Inflammatory macrophage treated with lipopolysaccharide for 1 hour (primary cell): ENCODE measurements at places on chromosomes 2 and 18.

DNA sequence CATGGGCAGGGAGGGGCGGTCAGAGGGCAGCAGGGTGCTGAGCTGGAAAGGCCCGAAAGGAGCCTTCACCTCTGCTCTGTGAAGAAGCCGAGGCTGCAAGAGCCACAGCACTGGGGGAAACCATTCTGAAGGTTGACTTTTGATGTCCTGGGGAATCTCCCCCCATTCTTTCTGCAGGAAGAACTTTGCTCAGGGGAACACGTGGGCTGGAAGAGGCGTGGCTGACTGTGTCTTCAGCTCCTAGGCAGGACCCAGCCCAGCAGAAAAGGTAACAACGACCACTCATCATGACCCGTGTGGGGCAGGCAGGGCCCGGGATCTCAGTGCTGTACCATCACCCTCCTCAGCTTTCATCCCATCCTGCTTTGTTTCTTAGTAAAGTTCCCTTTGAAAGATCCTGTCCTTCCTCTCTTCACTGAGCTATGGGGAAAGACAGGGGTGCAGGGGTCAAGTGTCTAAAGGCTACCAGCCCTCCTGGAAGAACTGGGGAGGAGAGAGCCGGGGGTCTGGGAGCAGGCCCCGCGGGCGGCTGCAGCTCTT lies 312.7 kb downstream of the CELF4 start:
- DNase-seq: no peak

GRCh38 chr2:186862869-186863709 lies 14.1 kb upstream of the ZSWIM2 start:
- peak; percentile 68 for DNase-seq

- no peak for DNase-seq
These were observed 461.1 kb downstream of the LPIN1 start for GRCh38 chr2:12207491-12207890.

DNA sequence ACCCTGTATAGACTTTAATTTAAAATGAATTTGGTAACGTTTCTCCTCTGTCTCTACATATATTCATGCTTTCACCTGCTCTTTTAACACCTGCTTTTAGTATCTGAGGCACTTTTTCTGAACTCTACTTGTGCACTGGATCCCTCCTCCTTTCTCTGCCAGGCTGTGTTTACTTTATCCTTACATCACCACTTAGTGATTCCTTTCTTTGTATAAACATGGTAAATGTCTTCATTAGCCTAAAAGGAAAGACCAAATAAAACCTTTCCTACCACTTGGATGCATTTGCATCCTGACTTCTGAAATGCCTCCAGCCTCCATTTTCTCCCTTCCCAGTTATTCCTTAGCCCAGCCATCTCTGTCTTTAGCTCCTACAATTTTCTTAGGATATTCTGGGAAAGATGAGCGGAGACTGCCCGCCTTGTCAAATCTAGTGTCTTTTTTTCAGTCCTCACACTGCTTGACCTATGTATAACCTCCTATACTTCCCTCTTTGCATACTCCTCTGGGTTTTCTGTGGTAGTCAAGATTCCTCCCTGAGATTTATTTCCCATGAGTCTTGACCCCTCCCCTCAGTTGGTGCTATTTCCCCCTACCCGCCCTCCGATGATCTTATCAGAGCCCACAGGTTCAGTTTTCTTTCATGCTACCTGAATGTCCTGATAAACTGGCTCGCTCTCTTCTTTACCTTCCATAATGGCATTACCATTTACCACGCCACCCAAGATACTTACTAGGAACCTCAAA lies 44.8 kb downstream of the REL start:
- peak; percentile 51 for DNase-seq

DNA sequence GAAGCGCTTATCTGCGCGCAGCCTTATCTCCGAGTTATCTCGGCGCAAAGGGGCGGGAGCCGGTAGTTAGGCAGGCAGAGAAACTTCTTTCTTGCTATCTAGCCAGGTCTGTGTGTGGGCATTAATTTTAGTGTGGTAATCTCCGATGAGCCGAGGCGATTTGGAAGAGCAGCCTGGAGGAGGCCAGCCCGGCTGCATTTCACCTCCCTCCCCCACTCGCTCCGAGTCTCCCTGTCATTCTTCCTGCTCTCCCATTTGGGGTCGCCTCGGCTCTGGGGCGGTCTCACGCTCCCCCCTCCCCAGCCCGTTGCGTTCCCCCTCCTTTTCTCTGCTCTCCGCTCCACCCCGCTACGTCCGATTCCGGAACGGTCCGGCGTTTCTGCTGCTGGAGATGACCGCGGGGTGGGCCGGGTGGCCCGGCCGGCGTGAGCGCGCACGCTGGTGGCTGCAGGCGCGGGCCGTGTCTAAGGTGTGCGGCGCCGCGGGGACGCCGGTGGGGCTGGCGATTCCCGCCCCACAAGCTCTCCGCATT lies 566 bp downstream of the GATA6 start:
- DNase-seq: no peak

- DNase-seq: no peak
These were observed 151.1 kb downstream of the MBP start for GRCh38 chr18:76981396-76981968.

DNA sequence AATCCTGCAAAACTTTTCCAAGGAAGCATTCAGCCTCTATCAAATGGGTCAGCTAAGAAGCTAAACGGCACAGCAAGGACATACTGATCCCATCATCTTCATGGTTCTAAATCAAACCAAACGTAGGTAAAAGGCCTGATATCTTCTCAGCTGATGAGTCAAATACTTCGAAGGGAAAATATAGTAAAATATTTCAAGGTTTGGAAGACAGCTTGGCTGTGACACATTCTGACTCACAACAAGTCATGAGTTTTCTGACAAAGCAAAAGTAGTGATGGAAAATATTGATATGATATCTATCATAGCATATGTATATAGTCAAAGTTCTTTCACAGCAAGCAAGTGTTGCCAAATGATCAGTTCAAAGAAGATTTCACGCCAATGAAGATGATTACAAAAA lies 31.5 kb downstream of the DOCK10 start:
- DNase-seq: peak; percentile 63

- no peak for DNase-seq
These were observed 10.3 kb downstream of the PSME4 start for GRCh38 chr2:53960476-53960875.

GRCh38 chr2:105258835-105259350 lies 17.4 kb downstream of the GPR45 start:
- no peak for DNase-seq

GRCh38 chr18:47585136-47585535 lies 333.7 kb upstream of the SKOR2 start:
- DNase-seq: no peak

DNA sequence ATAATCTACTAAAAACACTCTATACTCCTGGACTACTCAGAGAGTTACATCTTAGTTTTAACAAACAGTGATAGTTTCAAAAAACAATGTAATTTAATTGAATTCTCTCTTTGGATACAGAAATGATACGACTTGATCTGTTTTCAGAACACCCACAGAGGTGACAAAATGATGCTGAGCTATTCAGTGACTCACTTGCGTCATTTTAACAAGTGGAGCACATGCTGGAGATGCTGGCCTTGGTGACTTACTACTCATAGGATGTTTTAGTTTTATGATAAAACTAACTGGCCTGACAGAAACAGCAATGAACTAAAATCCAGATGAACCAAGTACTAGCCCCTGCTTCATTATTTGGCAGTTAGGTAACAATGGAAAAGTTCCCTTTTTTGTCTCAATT lies 101.3 kb upstream of the ITGB6 start:
- no peak for DNase-seq

- no peak for DNase-seq
These were observed 38.5 kb downstream of the ASXL3 start for GRCh38 chr18:33616556-33616955.

DNA sequence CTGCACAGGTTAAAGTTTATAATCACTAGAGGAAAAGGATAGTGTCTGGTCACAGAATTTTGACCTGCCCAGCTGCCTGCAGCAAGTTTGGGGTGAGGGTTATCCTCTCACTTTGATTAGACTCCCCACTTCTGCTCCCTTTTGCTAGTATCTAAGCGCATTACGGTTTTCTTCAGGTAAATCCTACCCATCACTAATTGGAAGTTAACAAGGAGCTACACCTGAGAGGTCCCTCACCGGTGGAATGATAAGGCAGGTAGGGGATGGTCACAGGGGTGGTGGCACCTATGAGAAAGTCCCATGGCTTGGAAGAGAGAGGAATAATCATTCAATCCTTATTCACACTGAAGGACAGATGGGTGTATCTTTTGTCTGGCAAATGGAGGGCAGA lies 7.6 kb downstream of the BCL2 start:
- no peak for DNase-seq

DNA sequence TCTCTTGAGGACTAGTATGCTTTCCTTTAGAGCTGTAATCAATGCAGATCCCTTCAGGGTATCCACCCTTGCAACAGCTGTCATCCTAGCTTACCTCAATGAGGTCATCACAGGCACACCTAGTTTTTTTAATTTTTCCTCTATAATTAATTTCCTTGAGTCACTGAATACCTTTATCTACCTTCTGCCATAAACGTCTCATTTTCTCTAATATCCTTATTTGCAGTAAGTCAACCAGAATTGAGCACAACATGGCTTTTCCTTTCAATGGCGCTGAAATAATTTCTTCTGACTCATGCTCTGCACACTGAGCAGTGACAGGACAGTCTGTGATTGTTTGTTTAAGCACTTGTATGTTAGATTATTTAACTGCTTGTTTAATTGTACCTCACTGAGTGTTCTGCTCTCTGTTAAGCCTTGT lies 49.4 kb downstream of the ETAA1 start:
- DNase-seq: no peak

DNA sequence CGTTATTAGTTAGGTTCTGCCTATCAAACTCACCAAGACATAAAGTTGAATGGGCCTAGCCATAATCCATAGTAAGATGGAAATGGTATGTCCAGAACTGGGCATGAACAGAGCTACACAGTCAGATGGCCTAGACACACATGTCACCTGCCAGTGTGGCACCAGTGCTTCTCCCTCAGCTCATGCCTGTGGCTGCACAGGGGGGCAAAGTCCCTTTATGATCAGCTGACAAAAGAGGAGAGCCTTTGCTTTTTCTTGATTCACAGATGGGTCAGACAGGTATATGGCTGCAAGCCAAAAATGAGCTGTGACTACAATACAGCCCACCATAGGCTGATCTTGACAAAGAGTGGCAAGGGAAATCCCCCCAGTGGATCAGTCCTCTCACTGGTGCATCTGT lies 28.3 kb upstream of the STARD7 start:
- DNase-seq: no peak

GRCh38 chr2:241279828-241280227 lies 35.6 kb downstream of the HDLBP start:
- no peak for DNase-seq

- DNase-seq: no peak
These were observed 179.1 kb downstream of the ERBB4 start for GRCh38 chr2:212359425-212360067.

DNA sequence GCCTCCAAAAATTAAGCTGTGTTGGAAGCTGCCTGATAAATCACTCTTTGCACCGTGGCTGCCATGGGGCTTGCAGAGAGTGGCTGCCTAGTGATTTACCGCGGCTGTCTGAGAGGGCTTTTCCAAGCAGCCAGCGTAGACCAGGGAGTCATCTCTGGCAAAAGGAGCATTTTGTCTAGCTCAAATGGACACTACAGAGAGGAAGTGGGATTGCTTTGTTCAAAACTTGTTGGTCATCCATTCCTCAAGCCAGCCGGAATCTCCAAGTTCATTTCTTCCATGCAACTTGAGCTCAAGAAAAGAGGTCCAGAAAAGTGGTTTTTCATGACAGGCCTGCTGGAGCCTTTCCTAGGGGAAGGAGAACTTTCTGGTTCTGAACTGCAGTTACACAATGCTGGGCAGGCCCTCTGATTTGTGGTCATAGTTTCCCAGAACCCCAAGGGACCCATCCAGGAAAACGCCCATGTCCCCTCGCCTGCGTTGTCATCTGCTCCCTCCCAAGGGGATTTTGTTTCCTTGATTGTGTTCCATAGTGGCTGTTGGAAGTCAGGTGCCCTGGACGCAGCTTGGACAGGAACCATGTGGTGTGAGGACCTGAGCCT lies 108.1 kb downstream of the TRIB2 start:
- no peak for DNase-seq

GRCh38 chr2:190911813-190912212 lies 31.2 kb downstream of the GLS start:
- DNase-seq: no peak

- no peak for DNase-seq
These were observed 87.9 kb downstream of the ZNF804A start for GRCh38 chr2:184685999-184686841.

DNA sequence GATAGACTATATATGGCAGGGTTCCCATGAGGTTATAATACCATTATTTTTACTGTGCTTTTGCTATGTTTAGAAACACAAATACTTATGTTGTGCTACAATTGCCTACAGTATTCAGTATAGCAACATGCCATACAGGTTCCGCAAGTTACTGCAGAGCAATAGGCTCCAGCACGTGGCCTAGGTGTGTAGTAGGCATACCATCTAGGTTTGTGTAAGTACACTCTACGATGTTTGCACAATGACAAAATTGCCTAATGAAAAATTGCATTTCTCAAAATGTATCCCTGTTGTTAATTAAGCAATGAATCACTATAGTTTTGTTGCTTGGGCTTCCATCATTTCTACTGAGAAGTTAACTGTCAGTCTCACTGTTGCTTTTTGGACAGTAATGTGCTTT lies 9.8 kb downstream of the CD302 start:
- peak; percentile 51 for DNase-seq

DNA sequence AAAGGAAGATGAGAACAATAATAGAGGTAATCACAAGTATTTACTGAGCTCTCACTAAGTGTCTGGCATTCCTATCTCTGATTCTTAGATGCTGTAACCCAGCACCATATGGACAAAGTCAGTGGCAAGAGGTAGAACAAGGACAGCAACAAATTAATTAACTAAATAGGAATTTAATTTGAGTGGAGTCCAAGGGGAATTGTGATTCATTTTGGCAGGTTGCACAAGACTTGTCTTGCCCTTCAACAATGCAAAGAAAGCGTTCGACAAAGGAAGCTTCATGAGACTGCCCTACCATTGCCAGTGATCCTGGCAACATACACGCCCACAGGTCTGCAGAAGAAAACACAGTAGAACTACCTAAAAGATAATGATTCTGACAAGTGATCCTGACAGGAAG lies 221.6 kb downstream of the RBM43 start:
- no peak for DNase-seq

- no peak for DNase-seq
These were observed 70.0 kb downstream of the MBP start for GRCh38 chr18:77062518-77063003.

DNA sequence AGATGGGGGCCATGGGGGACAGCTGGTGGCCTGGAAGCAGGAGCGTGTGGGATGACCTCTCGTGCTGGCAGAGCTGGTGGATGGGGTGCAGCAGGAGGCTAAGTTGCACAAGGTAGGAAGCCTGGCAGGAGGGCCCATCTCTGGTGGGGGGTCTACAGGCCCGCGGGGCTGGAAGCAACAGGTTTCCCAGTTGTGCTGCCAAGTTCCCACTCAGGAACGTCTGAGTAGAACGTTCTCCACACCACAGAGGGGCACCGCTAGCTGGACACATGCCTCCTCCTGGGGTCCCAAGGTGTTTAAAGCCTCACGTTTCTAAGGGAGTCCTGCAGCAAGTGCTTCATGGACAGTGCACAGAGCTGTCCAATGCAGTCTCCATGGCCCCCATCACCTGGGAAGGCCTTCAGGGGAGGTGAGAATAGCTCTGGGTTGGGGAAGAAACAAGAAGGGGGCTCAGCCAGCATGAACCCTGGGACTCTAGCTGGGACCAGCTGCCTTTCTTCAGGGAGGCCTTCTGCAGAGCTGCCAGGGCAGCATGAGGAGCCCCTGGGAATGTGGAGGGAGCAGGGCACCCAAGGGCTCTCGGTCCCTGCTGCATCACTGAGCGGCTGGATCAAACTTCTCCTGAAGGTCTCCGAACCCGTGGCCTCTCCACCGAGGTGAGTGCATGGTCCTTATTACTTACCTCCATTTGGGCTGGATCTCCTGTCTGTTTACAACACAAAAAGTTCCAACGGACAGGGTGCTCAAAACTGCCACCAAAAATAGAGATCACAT lies 80.0 kb downstream of the TWIST2 start:
- no peak for DNase-seq
